ENCODE measurements at places on chromosomes 6 and 20. TPM values are rescaled to one million over a fixed set of nuclear protein-coding genes. Genes with fewer than 3 reads are reported as not detected.

The DEFB132 gene
- polyA plus RNA-seq: not detected

The UST gene
- polyA plus RNA-seq: 1.4 TPM

The PDYN gene
- not detected for polyA plus RNA-seq

The SAMD5 gene
- 0.67 TPM for polyA plus RNA-seq

The EYA4 gene
- polyA plus RNA-seq: 0.22 TPM

The CCM2L gene
- 7.5 TPM for polyA plus RNA-seq

The CHRNA4 gene
- not detected for polyA plus RNA-seq

The TAGAP gene
- 0.45 TPM for polyA plus RNA-seq

The PSMA7 gene
- 136 TPM for polyA plus RNA-seq
